ENCODE measurements at places on chromosomes 2 and 18.

GRCh38 chr18:67525328-67526099 is 9.0 kb upstream of the DSEL start:
- DNase-seq, result no peak

DNA sequence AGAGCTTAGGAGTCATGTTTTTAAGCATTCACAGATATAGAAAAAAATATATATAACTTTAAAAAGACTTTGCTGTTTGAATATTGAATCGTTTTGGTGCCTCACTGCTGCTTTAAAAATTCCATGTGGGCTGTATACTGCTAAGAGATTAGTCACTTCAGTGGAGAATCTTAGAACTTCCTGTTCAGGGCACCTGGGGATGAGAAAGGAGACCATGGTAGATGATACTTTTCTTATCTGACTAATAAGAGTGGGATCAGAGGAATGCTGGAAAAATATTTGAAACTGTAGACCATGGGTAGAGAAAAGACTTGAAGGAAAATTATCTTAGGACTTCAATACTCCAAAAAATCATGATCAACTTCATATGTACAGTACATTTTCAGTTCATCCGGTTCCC is 442.2 kb upstream of the SETBP1 start:
- DNase-seq, result no peak

GRCh38 chr2:191866675-191867506 is 20.0 kb upstream of the CAVIN2 start:
- DNase-seq, result no peak

DNA sequence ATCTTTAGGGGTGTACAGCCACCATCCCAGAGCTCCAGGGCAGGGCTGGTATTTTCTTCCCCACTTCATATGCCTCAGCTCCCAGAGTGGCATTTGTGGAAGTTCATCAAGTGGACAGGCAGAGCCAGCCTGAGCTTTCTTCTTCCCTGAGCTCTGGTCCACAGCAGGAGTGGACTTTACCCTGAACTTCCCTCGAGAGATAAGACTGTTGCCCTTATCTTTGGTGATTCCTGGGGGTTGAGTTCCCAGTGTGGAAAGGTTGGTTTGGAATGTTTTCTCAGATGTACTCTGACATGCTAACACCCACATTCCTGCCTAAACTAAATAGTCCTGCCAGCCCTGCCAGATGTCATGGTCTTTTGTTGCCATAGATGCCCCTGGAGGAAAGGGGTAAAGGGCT is 62.0 kb upstream of the LGALSL start:
- DNase-seq, result no peak

DNA sequence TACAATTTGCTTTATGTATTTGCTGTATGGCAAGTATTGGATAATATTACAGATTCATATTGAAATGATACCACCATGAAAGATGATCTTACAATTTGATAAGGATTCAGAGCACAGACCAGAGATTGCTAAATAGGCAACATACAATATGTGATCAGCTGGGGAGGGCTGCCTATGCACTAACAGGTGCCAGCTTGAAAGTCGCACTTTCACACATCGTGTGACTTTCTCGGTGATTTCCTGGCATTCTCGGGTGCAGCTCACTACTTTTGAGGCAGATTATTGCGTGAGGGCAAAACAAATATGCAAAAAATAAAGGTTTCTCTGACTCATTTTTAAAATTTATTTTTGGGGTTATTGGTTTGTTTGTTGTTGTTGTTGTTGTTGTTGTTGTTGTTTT is 36.0 kb downstream of the RBMS1 start:
- DNase-seq, result no peak

DNA sequence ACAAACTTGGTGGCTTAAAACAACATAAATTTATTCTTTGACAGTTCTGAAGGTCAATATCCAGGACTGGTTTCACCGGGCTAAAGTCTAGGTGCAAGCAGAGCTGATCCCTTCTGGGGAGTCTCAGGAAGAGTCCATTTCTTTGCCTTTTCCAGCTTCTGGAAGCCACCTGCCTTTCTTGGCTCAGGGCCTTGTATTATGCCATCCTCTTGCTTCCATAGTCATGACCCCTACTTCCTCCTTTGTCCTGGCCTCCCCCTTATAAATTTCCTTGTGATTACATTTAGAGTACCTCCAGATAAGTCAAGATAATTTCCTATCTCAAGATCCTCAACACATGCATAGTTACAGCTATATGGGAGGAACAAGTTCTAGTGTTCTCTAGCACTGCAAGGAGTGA is 1089.5 kb downstream of the LRP1B start:
- DNase-seq, result no peak

DNA sequence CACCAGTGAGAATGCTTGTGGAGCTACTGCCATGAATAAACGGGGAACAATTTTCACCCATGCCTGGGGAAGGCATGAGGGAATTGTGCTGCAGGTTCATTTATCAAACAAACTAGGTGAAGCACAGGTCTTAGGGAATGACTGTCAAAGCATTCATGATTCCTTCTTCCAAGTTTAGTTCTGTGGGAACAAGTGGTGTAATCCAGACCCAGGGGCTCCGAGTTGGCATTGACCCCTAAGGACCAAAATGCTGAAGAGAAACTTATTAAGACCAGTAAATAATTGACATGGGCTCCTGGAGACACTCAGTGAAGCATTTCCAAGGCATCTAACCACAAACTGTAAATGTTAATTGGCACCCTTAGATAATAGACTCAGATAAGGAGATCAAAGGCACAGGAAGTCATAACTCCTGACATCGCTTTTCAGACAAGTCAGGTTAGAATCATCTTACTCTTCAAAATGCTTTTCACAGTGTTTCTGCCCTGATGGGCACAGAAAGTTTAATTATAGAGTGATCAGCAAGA is 96.9 kb downstream of the SPP2 start:
- peak; percentile 45 for DNase-seq

DNA sequence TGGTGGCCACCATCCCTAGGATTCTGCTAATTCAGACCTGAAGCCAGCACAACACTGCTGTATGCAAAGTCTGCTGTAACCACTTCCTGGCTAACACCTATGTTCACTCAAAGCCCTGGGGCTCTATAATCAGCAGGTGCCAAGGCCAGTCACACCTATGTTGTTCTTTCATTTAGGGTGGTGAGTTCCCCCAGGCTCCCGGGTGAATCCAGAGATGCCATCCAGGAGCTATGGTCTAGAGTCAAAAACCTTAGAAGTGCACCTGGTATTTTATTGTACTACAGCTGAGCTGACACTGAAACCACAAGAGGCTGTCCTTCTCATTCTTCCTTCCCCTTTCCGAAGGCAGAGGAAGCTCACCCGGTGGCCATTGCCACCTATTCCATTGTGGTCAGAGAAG is 46.2 kb upstream of the CCDC141 start:
- DNase-seq, result no peak

GRCh38 chr2:20182241-20182931 is 42.5 kb downstream of the SDC1 start:
- DNase-seq, result no peak

DNA sequence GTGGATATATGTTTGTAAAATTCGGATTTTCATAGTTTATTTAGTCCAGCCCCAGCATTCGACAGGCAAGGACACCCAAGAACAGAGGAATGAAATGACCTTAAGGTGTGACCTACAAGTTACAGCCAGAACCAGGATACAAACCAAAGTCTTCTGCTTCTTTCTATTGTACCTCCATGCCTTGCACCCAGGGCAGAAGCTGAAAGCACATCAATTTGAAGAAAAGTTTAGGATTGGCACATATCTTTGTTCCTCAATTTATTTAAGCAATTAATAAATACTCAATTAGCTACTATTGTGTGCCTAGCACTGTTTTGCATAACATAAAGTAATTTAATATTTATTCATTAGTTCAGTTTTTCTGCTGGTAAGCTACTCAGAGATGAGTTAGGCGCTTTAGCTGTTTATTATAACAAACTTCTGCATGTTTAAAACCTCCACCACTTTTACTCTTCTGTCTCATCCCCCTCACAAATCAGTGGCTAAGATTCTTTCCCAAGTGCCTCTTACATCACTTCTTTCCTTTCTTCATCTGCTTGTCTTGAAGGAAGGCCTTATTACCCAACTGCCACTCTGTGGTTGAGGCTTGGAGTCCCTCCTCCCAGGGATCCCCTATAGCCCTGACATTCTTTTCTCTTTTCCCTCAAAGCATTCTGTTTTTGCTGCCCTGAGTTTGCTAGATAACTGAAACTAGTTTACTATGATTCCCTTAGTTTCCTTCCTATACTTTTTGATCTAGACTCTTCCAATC is 37.1 kb upstream of the DARS1 start:
- no peak for DNase-seq

- DNase-seq, result no peak
Measured at GRCh38 chr2:26300234-26300925, 45.6 kb upstream of the SELENOI start.

- no peak for DNase-seq
Measured at GRCh38 chr2:37283207-37283606, 41.4 kb downstream of the PRKD3 start.

GRCh38 chr2:163733956-163734355 is 1.9 kb downstream of the FIGN start:
- no peak for DNase-seq

DNA sequence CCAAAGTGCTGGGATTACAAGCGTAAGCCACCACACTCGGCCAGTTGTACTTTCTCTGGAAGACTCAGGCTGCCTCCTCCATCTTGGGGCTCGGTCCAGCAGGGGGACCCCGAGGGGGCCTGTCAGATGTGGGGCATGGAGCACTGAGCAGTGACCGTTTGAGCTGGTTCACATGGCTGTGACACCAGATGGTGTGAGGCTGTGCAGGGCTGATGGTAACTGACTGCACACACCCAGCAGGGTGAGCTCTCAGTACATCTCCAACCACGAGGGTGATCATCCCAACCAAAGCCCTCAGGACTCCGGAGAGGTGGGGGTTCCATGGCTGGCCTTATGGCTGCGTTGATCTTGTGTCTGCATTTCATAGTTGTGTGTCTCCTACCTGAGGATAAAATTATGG is 63.4 kb downstream of the FAM168B start:
- DNase-seq, result no peak

- DNase-seq, result no peak
Measured at GRCh38 chr2:18093196-18093595, 214.7 kb downstream of the KCNS3 start.

DNA sequence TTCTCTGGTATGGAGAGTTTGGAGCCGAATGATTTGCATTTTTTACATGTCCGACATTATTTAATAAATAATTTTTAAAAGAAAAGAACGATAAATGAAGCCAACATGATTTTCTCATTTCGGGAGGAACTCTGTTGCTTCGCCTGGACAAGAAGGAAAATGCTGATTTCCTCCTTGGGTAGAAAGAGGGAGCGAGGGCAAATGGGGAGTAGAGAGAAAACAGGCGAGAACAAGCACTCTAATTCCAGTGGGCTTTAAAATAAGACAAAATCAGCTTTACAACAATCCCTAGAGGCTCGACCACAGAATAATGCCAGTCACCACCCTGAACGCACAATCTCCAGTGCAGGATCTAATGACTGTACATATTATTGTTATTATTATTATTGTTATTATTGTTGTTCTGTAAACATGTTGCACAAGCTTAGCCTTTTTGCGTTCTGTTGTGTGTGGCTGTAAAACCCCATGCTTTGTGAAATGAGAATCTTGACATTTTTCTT is 3.7 kb downstream of the DLX1 start:
- DNase-seq, result no peak

GRCh38 chr2:143682436-143683055 is 553.3 kb downstream of the ARHGAP15 start:
- no peak for DNase-seq

DNA sequence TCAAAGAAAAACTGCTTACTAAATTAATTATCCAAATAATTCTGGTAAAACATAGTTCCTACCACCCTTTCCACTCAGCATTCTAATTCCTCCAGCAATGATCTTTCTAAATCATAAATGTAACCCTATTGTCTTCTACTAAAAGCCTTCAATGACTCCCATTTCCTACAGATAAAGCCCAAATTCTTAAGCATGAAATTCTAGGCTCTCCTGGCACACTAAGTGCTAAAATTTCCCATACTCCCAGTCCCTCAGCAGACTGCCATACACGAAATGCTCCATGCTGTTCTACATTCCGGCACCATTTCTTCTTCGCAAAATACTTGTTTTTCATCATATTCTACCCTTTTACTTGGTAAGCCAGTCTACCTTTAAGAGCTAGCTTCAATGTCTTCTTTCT is 96.9 kb downstream of the CHN1 start:
- DNase-seq, result no peak

GRCh38 chr2:10619643-10620042 is 70.1 kb downstream of the NOL10 start:
- DNase-seq, result no peak

Data from NCI-H1436 treated with DMSO at 0.1 percent for 48 hours (cell line).